ENCODE measurements at places on chromosomes 7 and 10.

DNA sequence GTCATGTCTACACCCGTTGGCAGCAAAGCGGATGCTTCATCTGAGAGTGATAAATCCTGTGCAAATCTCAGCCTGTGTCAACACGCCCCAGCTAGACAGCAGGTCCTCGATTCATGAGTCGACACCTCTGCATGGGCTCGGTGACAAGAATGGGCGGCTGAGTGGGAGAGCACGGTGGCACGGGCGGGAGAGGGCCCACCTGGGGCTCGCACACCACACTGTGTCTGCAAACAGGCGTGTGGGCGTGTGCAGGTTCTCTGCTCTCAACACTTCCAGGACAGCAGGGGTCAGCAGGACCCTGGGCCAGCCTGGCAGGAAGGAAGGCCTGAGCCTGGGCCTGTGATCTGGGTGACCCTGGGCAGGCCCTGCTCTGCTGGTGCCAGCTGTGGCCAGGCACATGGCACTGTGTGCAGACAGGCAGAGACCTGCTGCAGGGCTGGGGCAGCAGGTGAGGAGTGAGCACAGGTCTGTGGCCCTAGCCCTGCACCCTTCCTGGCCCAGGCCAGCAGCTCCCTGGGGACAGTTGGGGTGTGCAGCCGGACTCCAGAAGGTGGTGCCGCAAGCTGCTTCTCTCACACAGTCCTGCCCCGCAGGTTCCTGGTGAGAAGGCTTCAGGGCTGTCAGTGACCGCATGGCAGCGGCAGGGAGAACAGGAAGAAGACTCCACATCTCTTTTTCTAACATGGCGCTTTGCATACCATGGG lies 216.4 kb downstream of the ELFN1 start:
- no peak for DNase-seq

DNA sequence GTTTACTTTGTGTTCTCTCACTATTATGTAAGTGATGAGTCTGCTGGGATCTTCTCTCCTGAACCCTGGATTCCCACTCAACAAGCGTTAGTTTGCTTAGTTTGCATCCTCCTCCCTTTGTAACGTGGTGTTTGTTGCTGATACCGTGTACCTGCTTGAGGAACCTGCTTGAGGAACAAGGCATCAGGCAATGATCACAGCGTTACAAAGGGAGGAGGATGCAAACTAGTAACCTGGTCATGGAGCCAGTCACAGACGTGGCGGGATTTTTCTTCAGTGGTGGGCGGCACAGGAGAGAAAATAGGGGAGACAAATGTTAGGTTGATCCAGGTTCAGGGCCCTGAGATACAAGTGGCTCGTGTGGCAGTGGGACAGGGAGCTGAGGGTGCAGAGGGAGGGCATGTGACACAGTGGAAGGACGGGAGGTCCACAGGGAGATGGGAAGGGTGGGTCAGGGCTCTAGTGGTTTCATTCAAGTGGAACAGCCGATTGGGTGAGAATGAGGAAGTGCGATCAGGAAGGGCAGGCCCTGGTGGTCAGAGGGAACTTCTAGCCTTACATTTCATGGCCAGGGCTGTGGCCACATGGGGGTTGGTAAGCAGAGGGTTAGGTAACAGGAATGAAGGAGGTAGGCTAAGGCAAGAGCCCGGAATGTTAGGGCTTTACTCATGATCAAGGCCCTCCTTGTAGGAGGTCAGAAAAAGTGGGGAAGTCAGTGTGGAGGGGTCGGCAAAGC lies 38.0 kb downstream of the SNX10 start:
- DNase-seq: no peak

- DNase-seq: peak; percentile 64
Observed at GRCh38 chr7:5625938-5626337, 155.5 kb downstream of the RNF216 start.

GRCh38 chr10:86113501-86113900 lies 253.1 kb downstream of the GRID1 start:
- no peak for DNase-seq

- DNase-seq: no peak
Observed at GRCh38 chr7:132991615-132992587, 90.0 kb downstream of the CHCHD3 start.

Measured in fibroblast of skin of left biceps (primary cell).